ENCODE measurements at places on chromosomes 5 and 9. TPM values are rescaled to one million over a fixed set of nuclear protein-coding genes. Genes with fewer than 3 reads are reported as not detected.

Gene AQP3
- total RNA-seq, result 8.7 TPM

Gene INSL6
- total RNA-seq, result not detected

Gene LCN15
- not detected for total RNA-seq

Gene ARHGEF37
- 0.13 TPM for total RNA-seq

Gene KLF4
- 0.37 TPM for total RNA-seq

Gene TEX48
- 0.86 TPM for total RNA-seq

Gene CCDC152
- total RNA-seq, result 14.5 TPM

Gene MARCOL
- total RNA-seq, result not detected

DNA sequence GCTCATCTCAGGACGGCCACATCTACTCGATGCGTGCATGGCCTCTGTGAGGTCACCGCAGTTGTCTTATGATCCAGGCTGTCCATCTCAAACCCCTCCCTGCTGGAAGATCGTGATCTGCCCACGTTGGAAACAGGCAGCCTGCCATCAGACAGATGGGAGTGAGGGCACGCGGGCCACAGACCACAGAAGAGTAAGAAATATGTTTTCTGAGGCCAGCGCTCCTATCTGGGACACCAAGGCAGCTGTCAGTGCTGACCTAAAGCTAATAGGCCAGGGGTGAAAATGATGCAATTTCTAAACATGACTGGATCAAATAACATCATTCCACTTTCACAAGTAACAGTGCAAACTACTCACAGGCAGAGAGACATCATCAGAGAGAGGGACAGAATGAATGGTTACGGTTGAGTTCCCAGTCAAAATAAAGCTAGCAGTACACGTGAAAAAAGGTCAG lies 57.1 kb upstream of the CER1 start:
- H3K27me3 ChIP-seq, result no peaks in the 10 kb centered on the region
- no peak overlapping the region for H3K27ac ChIP-seq
- H3K4me3 ChIP-seq, result no peak overlapping the region

GRCh38 chr5:159444441-159445082 lies 114.3 kb upstream of the IL12B start:
- no peak overlapping the region for H3K4me3 ChIP-seq
- no peaks in the 10 kb centered on the region for H3K4me1 ChIP-seq
- H3K36me3 ChIP-seq, result no peaks in the 10 kb centered on the region
- no peak for DNase-seq
- H3K27ac ChIP-seq, result no peak overlapping the region

GRCh38 chr9:134366223-134367031 lies 40.2 kb downstream of the RXRA start:
- no peaks in the 10 kb centered on the region for H3K4me1 ChIP-seq
- H3K36me3 ChIP-seq, result no peaks in the 10 kb centered on the region
- no peak overlapping the region for H3K27ac ChIP-seq
- H3K4me3 ChIP-seq, result no peak overlapping the region

- no peaks in the 10 kb centered on the region for H3K36me3 ChIP-seq
- no peaks in the 10 kb centered on the region for H3K4me1 ChIP-seq
- H3K4me3 ChIP-seq, result no peak overlapping the region
- no peak for DNase-seq
These were observed 11.4 kb upstream of the GRPEL2 start for GRCh38 chr5:149333711-149334443.

- no peak overlapping the region for H3K27ac ChIP-seq
- no peak overlapping the region for H3K4me3 ChIP-seq
- no peaks in the 10 kb centered on the region for H3K27me3 ChIP-seq
- H3K36me3 ChIP-seq, result no peaks in the 10 kb centered on the region
- H3K4me1 ChIP-seq, result no peaks in the 10 kb centered on the region
- no peak for DNase-seq
These were observed 20.2 kb downstream of the PBX3 start for GRCh38 chr9:125767349-125767748.

GRCh38 chr5:137639645-137640044 lies 96.2 kb downstream of the KLHL3 start:
- H3K27ac ChIP-seq, result no peak overlapping the region
- H3K36me3 ChIP-seq, result no peaks in the 10 kb centered on the region
- H3K4me3 ChIP-seq, result no peak overlapping the region
- no peaks in the 10 kb centered on the region for H3K27me3 ChIP-seq
- no peaks in the 10 kb centered on the region for H3K4me1 ChIP-seq
- no peak for DNase-seq

- no peaks in the 10 kb centered on the region for H3K4me1 ChIP-seq
- H3K36me3 ChIP-seq, result no peaks in the 10 kb centered on the region
- no peak for DNase-seq
- H3K27ac ChIP-seq, result no peak overlapping the region
These were observed 35.1 kb downstream of the DENND1A start for GRCh38 chr9:123894822-123895221.

DNA sequence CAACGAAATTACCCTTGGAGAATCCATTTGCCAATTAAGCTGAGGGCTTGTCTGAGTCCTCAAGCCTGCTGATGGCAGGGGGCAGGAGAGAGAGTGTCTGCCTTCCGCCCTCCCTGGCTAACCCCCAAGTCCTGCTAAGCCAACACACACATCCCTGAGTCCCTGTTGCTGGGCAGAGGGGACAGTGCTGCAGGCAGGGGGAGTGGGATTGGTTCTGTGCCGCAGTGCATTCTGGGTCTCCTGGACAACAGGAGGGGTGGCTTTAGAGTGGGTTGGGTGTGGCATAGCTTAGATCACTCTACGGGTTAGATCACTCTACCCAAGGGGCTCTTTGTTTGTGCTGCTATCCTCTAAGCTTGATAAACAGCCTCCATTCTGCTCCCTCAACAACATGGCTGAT lies 427.7 kb downstream of the CDK5RAP2 start:
- no peak for DNase-seq
- H3K27ac ChIP-seq, result no peak overlapping the region
- no peaks in the 10 kb centered on the region for H3K36me3 ChIP-seq
- no peaks in the 10 kb centered on the region for H3K27me3 ChIP-seq

DNA sequence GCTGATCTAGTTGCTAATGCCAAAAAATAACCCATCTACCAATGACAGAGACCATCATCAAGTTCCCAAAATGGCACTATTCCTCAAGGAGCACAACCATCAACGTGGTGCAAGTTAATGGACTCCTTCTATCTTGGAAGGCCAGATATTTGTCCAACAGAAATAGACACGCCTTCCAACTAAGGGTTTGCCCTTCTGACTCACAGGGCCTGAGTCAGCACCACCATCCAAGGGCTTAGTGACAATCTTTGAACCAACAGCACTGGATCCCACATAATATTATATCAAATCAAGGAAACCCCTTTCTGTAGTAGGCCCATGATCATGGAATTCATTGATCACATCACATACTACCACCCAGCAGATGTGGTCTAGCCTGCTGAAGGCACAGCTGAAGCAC lies 84.3 kb downstream of the MED27 start:
- H3K36me3 ChIP-seq, result no peaks in the 10 kb centered on the region
- H3K27ac ChIP-seq, result no peak overlapping the region
- H3K4me1 ChIP-seq, result peaks cover 9% of the 10 kb centered on the region
- no peaks in the 10 kb centered on the region for H3K27me3 ChIP-seq
- no peak overlapping the region for H3K4me3 ChIP-seq

GRCh38 chr5:180069589-180070247 lies 1.8 kb downstream of the RNF130 start:
- DNase-seq, result no peak
- peaks cover 22% of the 10 kb centered on the region for H3K4me1 ChIP-seq
- no peak overlapping the region for H3K27ac ChIP-seq
- no peak overlapping the region for H3K4me3 ChIP-seq
- no peaks in the 10 kb centered on the region for H3K27me3 ChIP-seq
- H3K36me3 ChIP-seq, result no peaks in the 10 kb centered on the region

GRCh38 chr9:115006660-115007059 lies 76.3 kb upstream of the TNFSF8 start:
- H3K36me3 ChIP-seq, result no peaks in the 10 kb centered on the region
- H3K27ac ChIP-seq, result no peak overlapping the region
- no peaks in the 10 kb centered on the region for H3K4me1 ChIP-seq
- no peak overlapping the region for H3K4me3 ChIP-seq

- H3K36me3 ChIP-seq, result no peaks in the 10 kb centered on the region
- no peaks in the 10 kb centered on the region for H3K27me3 ChIP-seq
- H3K4me3 ChIP-seq, result no peak overlapping the region
- no peak for DNase-seq
- no peaks in the 10 kb centered on the region for H3K4me1 ChIP-seq
- H3K27ac ChIP-seq, result no peak overlapping the region
These were observed 264.2 kb downstream of the TMEM38B start for GRCh38 chr9:105958587-105958986.

GRCh38 chr5:130168211-130168610 lies 263.9 kb downstream of the CHSY3 start:
- H3K27ac ChIP-seq, result no peak overlapping the region
- H3K27me3 ChIP-seq, result no peaks in the 10 kb centered on the region
- no peak overlapping the region for H3K4me3 ChIP-seq
- no peak for DNase-seq
- H3K36me3 ChIP-seq, result no peaks in the 10 kb centered on the region
- H3K4me1 ChIP-seq, result no peaks in the 10 kb centered on the region

GRCh38 chr9:82216435-82216834 lies 227.9 kb downstream of the SPATA31D1 start:
- no peaks in the 10 kb centered on the region for H3K4me1 ChIP-seq
- H3K36me3 ChIP-seq, result no peaks in the 10 kb centered on the region
- no peak overlapping the region for H3K27ac ChIP-seq
- no peaks in the 10 kb centered on the region for H3K27me3 ChIP-seq
- DNase-seq, result no peak

- H3K27ac ChIP-seq, result no peak overlapping the region
- DNase-seq, result no peak
- no peaks in the 10 kb centered on the region for H3K27me3 ChIP-seq
- H3K4me1 ChIP-seq, result no peaks in the 10 kb centered on the region
These were observed 3.7 kb upstream of the PDCD6 start for GRCh38 chr5:267716-268115.

GRCh38 chr9:72704688-72705375 lies 183.4 kb downstream of the TMC1 start:
- no peaks in the 10 kb centered on the region for H3K27me3 ChIP-seq
- DNase-seq, result no peak
- no peak overlapping the region for H3K27ac ChIP-seq
- H3K4me1 ChIP-seq, result no peaks in the 10 kb centered on the region
- no peaks in the 10 kb centered on the region for H3K36me3 ChIP-seq

DNA sequence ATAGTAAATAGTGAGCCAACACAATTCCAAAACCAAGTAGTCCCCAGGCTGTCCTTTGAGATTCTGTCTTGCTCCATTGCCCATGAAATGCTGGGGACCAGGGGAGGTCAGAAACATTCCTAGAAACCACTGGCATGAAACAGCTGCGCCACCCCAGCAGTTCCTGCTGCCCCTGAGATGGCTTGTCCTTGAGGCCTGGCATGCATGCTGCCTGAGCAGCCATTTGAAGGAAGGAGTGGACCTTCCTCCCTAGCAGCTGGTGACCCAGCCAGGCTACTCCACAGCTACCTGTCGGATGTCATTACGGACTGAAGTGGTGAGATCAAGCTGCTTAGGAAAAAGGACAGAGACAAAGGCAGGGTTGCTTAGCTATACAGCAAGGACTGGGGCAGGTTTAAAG lies 260.6 kb downstream of the DENND1A start:
- DNase-seq, result no peak
- H3K27ac ChIP-seq, result no peak overlapping the region
- H3K4me1 ChIP-seq, result no peaks in the 10 kb centered on the region
- no peaks in the 10 kb centered on the region for H3K36me3 ChIP-seq

DNA sequence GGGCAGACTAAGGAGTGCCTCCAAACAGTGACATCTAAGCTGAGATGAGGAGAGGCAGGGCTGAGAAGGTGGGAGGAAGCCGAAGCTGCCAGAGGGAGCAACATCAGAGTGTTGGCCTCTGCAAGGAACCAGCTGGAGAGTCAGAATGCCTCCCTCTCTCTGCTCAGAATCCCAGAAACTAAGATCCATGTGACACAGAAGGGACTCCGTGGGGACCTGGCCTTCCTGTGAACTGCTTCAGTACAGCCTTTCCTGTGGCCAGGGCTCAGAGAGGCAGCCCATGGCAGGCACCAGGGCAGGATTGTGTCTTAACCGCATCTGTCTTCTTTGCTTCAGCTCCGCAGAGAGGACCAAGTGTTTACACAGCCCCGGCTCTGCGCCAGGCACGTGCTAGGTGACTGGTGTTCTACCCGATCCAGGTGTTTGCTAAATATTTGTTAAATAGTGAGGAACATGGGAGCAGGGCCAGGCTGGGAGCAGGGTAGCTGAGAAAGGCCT lies 33.5 kb downstream of the KCNMB1 start:
- no peaks in the 10 kb centered on the region for H3K36me3 ChIP-seq
- H3K27me3 ChIP-seq, result peaks cover 12% of the 10 kb centered on the region
- no peak overlapping the region for H3K4me3 ChIP-seq

GRCh38 chr9:131813116-131813515 lies 73.2 kb upstream of the RAPGEF1 start:
- no peak overlapping the region for H3K4me3 ChIP-seq
- H3K27ac ChIP-seq, result no peak overlapping the region
- H3K4me1 ChIP-seq, result no peaks in the 10 kb centered on the region
- no peak for DNase-seq
- no peaks in the 10 kb centered on the region for H3K27me3 ChIP-seq
- H3K36me3 ChIP-seq, result no peaks in the 10 kb centered on the region

All from CD8-positive, alpha-beta memory T cell (primary cell).